GM23338 (cell line): ENCODE measurements at places on chromosomes 12 and 14. TPM values are rescaled to one million over a fixed set of nuclear protein-coding genes. Genes with fewer than 3 reads are reported as not detected.

Gene HOXC5
- total RNA-seq = not detected in 2 replicates

Gene KLRD1
- total RNA-seq = 0.03 TPM in 1 of 2 replicates, not detected in the other

Gene TMEM179
- total RNA-seq = 4.8 and 5.0 TPM in 2 replicates

Gene CEBPE
- total RNA-seq = not detected in 2 replicates
